ENCODE measurements at places on chromosomes 6 and 20.
A peak's percentile ranks its signal among the peaks of the same experiment; 100 is the strongest.

DNA sequence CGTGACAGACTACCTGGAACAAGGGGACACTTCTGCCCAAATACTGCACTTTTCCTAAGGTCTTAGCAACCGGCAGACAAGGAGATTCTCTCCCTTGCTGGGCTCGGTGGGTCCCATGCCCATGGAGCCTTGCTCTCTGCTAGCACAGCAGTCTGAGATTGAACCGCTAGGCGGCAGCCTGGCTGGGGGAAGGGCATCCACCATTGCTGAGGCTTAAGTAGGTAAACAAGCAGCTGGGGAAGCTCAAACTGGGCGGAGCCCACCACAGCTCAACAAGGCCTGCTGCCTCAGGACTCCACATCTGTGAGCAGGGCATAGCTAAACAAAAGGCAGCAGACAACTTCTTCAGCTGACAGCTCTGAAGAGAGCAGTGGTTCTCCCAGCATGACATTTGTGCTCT, 87.8 kb upstream of the ASCC3 start:
- no peak for DNase-seq

GRCh38 chr20:24662752-24663365, 193.4 kb downstream of the SYNDIG1 start:
- no peak for DNase-seq

- no peak for DNase-seq
Observed at GRCh38 chr20:61445741-61446140, 193.7 kb downstream of the CDH4 start.

- no peak for DNase-seq
Observed at GRCh38 chr6:136952714-136953260, 30.7 kb downstream of the SLC35D3 start.

DNA sequence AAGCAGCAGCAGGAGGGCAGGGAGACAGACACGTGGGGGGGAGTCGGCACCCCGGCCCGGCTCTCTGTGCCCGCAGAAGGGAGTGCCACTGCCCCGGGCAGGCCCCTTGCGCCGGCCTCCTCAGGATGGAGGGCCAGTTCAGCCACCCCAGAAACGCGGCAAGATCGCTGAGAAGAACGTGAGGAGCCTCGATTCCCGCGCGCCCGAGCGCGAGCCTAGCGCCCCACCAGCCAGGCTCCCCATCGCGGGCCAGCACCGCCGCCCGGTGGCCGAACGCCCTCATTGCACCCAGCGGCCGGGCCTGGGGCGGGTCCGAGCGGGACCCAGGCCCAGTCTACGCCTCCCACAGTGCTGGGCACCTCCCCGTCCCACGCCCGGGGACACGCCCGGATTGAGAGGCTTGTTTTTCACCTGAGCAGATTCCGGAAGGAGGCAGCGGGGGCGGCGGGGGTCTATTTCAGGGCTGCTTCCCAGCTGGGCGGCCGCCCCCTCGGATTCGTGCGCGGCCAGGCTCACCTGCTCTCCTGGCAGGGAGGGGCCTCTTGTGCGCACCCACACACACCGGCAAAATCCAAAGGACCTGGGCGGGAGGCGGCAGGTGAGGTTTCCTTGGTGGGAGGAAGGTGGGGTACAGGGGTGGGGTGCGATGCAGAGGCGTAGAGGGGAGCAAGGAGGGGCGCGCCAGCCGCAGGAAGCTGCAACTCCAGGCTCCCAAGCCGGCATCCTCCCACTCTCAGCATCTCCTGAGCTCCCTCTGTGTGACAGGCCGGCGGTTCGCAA, 9.0 kb upstream of the GRM4 start:
- no peak for DNase-seq

GRCh38 chr6:136809091-136809860, 13.1 kb upstream of the PEX7 start:
- DNase-seq, result no peak

DNA sequence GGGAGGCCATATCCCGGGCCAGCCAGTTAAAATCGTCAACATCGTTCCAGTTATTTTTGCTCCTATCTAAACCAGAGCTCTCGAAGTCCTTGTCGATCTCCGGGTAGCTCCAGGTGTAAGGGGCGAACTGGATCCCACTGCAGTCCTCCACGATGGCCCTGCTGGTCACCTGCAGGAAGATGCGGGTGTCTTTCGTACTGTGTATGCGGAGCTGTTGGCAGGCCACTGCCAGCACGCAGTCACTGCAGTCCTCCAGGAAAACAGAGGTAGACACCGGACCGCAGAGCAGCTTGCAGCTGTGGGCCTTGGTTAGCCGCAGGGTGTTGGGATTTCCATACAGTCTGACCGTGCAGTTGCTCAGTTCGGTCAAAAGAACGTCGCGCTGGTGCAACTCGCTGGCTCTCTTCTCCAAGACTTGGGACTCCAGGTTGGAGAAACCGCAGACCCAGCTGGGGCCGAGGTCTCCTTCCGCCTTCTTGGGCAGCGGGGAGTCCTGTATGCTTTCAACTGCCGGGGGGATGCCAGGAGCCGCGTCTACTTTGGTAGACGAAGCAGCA, 742 bp downstream of the TBCC start:
- no peak for DNase-seq

DNA sequence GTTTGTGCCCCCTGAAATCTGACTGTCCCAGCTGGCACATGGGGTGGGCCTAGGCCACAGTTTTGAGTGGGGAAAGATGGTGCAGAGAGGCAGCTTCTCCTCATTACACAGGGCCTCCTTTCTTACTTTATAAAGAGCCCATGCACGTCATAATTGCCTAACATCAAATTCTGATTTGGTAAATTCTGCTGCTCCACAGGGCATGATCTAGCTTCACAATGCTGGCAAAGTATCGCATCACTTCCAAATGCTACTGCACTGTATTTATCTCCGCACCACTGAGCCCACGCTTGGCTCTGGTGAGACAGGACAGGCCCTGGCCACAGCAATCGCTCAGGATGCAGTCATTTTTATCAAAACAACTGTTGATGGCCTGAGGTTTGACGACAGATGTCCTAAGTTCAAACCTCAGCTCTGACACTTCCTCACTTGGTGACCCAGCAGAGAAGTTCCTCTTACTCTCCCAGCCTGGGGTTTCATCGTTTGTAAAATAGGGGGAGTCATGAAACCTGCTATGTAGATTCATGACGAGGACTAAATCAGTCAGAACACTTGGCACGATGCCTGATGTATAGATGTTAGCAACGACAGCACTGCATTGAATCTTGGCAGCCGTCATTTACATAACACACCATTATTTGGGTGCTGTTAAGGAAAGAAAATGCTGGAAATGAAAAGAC, 187.9 kb downstream of the TTLL2 start:
- no peak for DNase-seq

- no peak for DNase-seq
Observed at GRCh38 chr6:73491377-73491776, 29.5 kb downstream of the EEF1A1 start.

- DNase-seq, result no peak
Observed at GRCh38 chr6:113031591-113032238, 684.6 kb downstream of the RFPL4B start.

- no peak for DNase-seq
Observed at GRCh38 chr6:43801495-43802181, 31.6 kb downstream of the VEGFA start.

DNA sequence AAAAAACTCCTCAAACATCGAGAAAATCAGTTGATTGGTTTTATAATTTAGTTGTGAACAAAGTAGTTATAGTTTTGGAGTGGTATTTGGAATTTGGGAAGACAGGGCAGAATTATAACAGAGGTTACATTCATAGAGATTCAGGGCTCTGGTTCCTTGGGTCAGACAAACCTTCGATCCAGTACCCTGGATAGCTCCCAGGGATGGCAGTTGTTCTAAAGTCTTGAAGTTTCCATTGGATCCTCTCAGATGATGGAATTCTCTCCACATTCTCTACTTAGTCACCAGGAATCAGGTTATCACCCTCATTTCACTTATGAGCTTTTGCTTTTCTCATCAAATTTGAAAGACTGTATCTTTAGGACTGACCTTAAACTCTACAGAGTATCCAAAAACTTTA, 285.1 kb downstream of the CENPW start:
- peak; percentile 8 for DNase-seq
